Activated naive CD8-positive, alpha-beta T cell treated with anti-CD3 and anti-CD28 coated beads, Interleukin-2, amount 10 ng/mL, durations not matched to agents 7 days and 5 days (primary cell): ENCODE measurements at places on chromosomes 16 and 17. TPM values are rescaled to one million over a fixed set of nuclear protein-coding genes. Genes with fewer than 3 reads are reported as not detected.

The OSBPL7 gene
- total RNA-seq, result 50.9 TPM

The KCNJ2 gene
- total RNA-seq, result not detected

The HBA1 gene
- not detected for total RNA-seq

The CACNG5 gene
- not detected for total RNA-seq

The PIGQ gene
- 54.3 TPM for total RNA-seq

The CTF1 gene
- total RNA-seq, result 0.37 TPM

The CHST5 gene
- total RNA-seq, result not detected

The TMEM98 gene
- total RNA-seq, result not detected

The CX3CL1 gene
- total RNA-seq, result not detected

The HOXB6 gene
- not detected for total RNA-seq

The OTOP2 gene
- total RNA-seq, result not detected

The TLCD2 gene
- total RNA-seq, result 0.30 TPM

The FLII gene
- total RNA-seq, result 354 TPM

The PNPO gene
- total RNA-seq, result 32.8 TPM

The MYH1 gene
- not detected for total RNA-seq

The MGAT5B gene
- total RNA-seq, result 0.47 TPM

The TP53TG3B gene
- total RNA-seq, result not detected

The FUS gene
- total RNA-seq, result 618 TPM

The CEP20 gene
- 36.6 TPM for total RNA-seq

The IL17C gene
- not detected for total RNA-seq

The PLA2G10 gene
- not detected for total RNA-seq

The MYL11 gene
- 1.7 TPM for total RNA-seq

The PLK1 gene
- 76.5 TPM for total RNA-seq

The PRSS8 gene
- total RNA-seq, result not detected

The GNGT2 gene
- total RNA-seq, result 34.2 TPM

The LRRC36 gene
- 0.28 TPM for total RNA-seq

The C16orf89 gene
- not detected for total RNA-seq

The ZPBP2 gene
- not detected for total RNA-seq

The PRAC2 gene
- total RNA-seq, result not detected

The HBZ gene
- not detected for total RNA-seq

The GINS2 gene
- 34.2 TPM for total RNA-seq
